Activated CD4-positive, CD25-positive, alpha-beta regulatory T cell (primary cell): ENCODE measurements at places on chromosomes 7 and 10.

- DNase-seq, result no peak
These were observed 45.4 kb downstream of the ASB13 start for GRCh38 chr10:5620966-5621365.

DNA sequence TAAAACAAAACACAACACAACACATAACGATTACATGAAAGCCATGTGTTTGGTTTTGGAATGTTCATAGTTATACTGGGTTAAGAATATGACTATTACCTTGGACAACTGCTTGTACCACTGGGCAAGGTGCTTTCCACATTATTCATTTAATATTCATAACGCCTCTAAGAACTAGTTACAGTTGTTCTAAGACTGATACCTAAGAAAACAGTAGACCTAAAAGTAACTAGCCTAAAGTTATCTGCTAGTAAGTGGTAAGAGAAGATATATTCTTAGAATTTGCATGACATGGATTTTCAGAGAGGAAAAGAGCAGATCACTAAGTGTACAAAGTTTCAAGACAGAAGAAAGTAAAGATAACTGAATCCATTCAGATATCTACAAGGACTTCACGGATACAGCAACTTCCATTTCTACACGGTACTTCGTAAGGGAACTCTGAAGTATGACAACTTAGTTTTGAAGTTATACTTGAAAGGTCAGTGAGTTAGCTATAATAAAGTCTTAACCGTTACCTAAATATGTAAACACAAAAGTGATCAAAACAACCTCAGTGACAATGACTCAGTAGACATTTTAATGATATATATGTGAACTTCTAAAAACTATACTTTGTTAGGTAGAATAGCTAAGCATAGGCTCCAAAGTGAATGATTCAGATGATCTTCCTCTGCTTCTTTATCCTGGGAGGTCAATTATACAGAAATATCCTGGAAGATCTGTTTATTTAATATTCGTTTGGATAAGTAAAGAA, 65.1 kb downstream of the MINDY3 start:
- no peak for DNase-seq

DNA sequence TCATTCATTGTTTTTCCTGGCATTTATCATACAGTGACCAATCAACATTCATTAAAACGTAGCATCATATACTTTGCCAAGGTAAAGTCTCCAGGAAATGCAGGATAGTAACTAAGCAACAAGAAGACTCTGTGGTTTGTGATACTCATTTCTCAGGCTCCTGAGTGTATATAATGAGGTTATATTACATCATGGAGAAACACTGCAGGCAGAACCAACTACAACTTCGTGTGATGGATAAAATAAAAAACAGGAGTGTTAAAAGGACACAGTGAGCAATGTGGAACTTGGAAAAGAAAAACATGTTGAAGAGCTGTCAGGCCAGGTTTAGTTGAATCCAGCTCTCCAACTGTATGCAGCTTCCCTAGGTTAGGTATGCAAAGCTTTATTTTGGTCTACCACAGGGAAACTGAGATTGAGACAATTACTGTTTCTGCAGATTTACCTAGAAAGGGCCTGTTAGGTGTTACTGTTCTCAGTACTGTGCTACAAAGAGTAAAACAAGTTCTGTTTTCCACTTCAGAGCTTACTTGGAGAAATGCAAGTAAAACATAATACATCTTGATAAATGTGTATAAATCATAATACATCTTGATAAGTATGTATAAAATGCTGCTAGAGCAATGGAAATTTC, 7.8 kb upstream of the CCNY start:
- no peak for DNase-seq

GRCh38 chr10:48903151-48903550, 36.5 kb downstream of the LRRC18 start:
- no peak for DNase-seq

GRCh38 chr7:138074121-138074520, 2.1 kb upstream of the AKR1D1 start:
- no peak for DNase-seq
